NCI-H1417 (cell line): ENCODE measurements at places on chromosomes 5 and 9.

DNA sequence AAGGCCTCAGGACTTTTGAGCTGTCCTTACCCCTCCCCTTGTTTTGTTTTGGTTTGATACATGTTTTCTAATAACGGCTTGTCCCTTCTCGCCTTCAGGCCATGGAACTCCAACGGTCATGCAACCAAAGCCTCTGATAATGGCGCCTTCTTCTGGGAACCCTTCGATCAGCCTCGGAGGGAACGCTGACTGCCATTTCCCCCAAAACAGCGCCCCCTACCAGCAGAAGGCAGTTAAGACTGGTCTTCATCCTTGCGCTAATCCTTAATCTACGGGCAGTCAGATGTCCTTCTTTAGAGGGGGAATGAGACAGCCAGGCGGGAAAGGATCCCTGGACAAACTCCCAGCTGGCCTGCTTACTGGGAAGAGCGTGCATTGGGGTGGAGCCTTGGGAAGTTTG, 276.6 kb downstream of the ICE1 start:
- no peak for DNase-seq

- no peak for DNase-seq
Observed at GRCh38 chr5:119418606-119419100, 33.6 kb upstream of the HSD17B4 start.

DNA sequence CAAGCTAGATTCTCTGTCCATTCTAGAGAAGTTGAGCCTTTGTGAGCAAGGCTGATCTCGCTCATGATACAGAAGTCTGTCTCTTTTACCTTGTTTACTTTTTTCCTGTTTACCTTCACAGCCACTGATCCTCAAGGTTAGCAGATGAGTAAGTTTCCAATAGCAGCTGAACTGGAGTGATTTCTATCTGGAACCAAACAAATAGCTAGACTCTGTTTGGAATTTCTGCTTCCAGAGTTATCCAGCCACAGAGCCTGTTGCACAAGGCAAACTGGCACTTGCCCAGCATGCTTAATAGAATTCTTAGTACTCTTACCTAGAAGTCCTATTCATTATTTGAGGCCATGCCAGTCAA, 12.8 kb upstream of the PANK3 start:
- DNase-seq, result no peak

DNA sequence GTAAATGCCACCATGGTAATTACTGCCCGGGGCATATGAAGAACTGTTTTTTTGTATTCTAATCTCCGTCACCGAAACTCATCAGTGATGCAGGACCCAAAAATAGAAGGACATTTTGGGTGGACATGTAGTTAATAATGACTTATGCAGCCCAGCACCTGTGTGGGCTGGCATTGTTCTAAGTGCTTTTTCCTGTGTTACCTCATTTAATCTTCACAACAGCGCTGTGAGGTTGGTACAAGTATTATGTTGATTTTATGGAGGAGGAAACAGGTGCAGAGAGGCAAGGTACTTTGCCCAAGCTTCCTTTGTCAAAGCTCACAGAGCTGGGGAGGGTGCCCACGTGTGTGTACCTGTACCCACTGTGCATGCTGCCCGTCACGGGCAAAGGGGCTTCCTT, 58.4 kb downstream of the DAPK1 start:
- peak; percentile 71 for DNase-seq

DNA sequence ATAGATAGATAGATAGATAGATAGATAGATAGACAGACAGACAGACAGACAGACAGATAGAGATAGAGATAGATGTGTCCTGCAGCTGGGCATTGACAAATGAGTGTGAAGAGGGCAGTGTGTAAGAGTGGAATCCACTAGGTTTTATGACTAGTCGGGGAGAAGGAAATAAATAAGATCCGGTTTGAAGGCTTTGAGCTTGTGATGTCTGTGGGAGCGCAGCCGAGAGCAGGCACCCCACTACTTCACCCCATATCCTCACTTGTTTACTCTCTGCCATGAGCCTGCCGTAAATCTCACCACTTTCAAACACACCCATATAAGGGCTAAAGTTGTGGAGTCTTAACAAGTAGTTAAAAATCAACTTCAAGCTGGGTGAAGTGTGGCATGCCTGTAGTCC, 1.4 kb upstream of the SUSD1 start:
- DNase-seq, result no peak

DNA sequence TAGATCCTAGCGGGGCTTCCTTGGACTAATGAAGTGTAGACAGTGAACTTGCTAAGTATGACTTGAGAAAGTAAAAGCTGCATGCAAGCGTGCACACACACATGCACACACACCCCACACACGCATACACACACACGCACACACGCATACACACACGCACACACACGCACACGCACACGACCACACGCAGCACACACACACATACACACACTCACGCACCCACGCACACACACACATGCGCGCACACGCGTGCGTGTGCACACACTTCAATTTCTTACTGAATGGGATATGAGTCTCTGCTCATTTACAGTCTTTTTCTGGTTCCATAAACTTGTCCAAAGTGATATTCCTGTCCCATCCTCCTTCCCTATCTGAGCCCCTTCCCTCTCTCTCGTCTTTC, 41.2 kb downstream of the MSX2 start:
- DNase-seq, result no peak

DNA sequence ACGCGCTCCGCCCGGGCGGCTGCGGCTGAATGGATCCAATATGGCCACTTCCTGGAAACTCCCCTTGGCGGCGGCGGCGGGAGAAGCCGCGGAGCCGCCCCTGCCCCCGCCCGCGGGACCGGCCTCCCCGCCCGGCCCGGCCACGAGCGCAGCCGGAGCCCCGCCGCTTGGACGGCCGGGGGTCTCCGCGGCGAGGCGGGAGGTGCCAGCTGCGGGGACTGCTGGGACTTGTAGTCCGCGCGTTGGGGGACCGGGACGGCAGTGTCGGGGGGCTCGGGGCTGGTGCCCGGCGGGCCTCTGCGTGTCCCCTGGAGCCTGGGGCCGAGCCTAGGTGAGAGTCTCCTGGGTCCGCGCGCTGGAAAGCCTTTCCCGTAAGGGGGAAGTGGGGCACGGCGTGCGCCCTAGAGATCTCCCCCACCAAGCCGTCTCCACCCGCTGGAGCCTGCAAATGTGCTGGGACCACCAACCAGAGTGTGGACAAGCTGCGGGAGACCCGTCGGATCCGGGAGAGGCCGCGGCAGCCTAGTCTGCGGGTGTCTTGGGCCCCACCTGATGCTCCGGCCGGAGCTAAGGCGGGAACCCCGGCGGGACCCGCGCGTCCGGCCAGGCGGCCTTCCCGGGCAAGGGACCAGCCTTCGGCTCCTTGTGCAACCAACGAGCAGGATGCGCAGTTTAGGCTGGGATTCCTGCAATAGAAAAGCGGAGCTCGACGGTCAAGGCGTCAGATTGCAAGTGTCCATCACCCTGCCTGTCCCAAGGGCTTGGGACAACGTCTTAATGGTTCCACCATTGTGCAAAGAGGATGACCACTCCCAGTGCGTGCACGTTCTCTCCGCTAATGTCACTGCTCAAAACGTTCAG, at the start of gene SEPTIN8:
TSS of gene SEPTIN8 (minus strand) at position 31 of the 861 bp plus-strand sequence. CDS start 102 bp downstream, outside the sequence.
- peak; percentile 21 for DNase-seq
